Memory B cell (primary cell): ENCODE measurements at places on chromosomes 2 and 18.

DNA sequence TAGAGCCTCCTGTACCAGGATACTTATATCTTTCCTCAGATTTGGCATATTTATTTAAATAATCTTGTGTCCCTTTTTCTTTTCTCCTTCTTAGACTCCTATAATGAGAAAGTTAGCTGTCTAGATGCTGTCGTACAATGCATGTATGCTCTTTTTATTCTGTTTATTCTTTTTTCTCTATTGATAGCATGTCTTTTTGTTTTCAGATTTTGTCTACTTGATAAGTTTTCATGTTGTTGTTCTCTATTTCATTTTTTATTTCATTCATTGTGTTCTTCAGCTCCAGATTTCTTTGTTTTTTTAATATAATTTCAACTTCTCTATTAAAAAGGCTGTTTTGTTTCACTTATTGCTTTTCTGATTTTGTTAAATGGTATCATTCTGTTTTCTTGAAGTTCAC is 674.3 kb upstream of the POU3F3 start:
- H3K36me3 ChIP-seq = no peaks in the 10 kb centered on the region
- H3K4me3 ChIP-seq = no peak overlapping the region
- no peaks in the 10 kb centered on the region for H3K27me3 ChIP-seq
- DNase-seq = no peak
- H3K27ac ChIP-seq = no peak overlapping the region
- H3K4me1 ChIP-seq = no peaks in the 10 kb centered on the region

DNA sequence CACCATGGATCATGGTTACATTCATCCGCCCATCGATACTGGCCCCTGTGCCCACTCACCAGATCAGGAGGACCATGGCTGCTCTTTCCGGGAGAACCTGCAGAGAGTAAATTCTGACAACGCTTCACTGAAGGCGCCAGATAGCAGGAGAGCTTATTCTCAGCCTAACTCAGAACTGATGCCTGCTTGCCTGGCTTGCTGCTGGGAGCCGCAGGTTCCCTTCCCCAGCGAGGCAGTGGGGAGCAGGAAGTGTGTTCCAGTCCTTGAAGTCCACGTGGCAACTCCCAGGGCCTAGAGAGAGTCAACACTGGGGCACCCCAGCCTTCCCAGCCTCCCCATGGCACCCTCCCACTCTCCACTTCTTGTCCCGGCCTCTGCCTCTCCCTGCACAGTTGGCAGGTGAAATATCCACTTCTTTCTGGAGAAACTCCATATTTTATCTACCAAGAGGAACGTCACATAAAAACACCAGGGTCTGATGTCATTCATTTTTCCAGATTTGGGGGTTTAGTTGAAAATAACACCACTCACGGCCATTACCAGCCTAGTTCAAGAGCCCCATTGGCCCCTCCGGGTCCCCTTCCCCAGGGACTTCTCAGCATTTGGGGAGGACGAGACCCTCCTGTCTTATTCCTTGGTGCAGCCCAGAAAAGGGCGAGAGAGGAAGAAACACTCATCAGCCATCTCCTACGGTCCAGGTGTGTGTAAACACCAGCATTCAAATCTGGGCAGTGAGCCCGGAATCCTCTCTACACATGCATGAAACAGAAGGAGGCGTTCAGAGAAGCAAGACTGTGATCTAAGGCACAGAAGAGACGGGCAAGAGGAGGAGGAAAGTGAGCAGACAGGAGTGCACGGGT is 3.5 kb upstream of the TUBB6 start:
- peaks cover 21% of the 10 kb centered on the region for H3K27me3 ChIP-seq
- no peak overlapping the region for H3K4me3 ChIP-seq
- H3K27ac ChIP-seq = no peak overlapping the region
- peaks cover 4% of the 10 kb centered on the region for H3K4me1 ChIP-seq
- no peak for DNase-seq

DNA sequence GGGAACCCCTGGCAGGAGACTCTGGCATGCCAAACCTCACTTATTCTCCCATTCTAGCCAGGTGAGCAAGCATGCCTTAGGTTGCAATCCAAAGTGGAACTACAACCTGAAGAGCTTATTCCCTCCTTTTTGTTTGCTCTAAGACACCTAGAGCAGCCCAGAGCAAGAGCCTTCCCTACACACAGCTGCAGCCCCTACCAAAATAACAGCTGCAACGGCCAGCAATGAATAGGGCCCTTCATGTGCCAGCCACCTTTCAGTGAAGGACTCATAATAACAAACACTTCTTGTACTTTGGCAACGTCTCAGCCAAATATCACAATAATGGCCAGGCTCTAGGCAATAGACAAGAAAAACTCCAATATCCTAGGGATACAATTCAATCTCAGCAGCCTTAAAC is 178.7 kb downstream of the ALK start:
- no peaks in the 10 kb centered on the region for H3K4me1 ChIP-seq
- H3K36me3 ChIP-seq = no peaks in the 10 kb centered on the region
- no peak for DNase-seq
- H3K27ac ChIP-seq = no peak overlapping the region
- H3K4me3 ChIP-seq = no peak overlapping the region

DNA sequence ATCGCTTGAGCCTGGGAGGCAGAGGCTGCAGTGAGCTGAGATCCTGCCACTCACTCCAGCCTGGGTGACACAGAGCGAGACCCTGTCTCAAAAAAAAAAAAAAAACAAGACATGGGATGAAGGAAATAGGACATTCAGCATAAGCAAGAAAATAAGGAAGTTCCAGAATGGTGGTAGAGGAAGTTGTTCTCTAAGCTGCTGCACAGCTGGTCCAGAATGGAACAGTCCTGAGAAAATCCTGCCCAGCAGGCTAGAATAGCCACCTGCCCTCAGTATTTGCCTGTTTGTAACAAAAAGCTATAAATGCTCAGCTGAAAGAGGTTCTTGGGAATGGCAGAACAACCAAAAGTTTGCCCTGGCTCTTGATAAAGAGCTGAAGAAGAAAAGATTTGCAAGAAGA is 11.1 kb upstream of the MAPRE3 start:
- H3K27ac ChIP-seq = no peak overlapping the region
- H3K36me3 ChIP-seq = no peaks in the 10 kb centered on the region
- H3K4me3 ChIP-seq = no peak overlapping the region
- no peak for DNase-seq
- H3K27me3 ChIP-seq = peaks cover 12% of the 10 kb centered on the region
- peaks cover 8% of the 10 kb centered on the region for H3K4me1 ChIP-seq

GRCh38 chr18:29855637-29856036 is 1186.9 kb downstream of the DSC3 start:
- no peaks in the 10 kb centered on the region for H3K27me3 ChIP-seq
- H3K36me3 ChIP-seq = no peaks in the 10 kb centered on the region
- no peak overlapping the region for H3K4me3 ChIP-seq
- no peak overlapping the region for H3K27ac ChIP-seq
- H3K4me1 ChIP-seq = no peaks in the 10 kb centered on the region
- DNase-seq = no peak

DNA sequence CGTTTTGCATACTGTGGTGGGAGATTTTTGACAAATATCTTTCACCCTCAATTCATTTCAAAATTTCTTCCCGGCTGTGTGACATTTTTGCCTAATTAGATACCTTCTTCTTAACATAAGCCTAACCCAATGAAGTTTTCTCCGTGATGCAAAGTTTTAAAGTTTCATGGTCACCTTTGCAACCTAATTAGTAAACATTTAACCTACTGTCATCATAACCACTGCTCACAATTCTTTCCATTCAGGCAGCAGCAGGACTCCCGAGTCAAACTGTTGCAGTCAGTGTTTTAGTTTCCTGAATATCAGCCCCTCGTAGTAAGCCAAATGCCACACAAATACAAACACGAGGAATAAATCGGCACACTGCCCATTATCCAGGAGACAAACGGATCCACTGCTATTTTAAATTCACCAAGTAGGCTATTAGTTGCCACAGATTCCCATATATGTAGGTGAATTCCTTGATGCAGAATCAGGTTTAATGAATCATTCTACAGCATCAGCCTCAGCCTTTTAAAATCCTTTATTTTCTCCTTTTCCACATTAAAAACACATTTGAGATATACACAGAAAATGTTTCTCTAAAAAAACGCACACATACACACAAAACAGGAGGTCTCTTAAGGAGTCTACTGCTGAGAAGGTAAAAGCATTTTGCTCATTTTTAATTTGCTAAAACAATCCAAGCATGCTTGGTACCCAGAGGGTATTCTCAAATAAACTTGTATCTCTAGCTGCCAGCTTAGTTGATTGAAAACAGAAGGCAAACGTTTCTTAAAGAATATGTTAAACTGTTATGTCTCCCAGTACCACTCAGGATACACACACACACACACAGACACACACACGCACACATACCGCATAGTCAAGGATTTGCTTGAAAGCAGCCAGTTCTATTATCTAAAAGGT is 106.5 kb upstream of the KCTD1 start:
- H3K27ac ChIP-seq = no peak overlapping the region
- no peaks in the 10 kb centered on the region for H3K36me3 ChIP-seq
- H3K4me1 ChIP-seq = peaks cover 7% of the 10 kb centered on the region
- H3K27me3 ChIP-seq = peaks cover 48% of the 10 kb centered on the region
- H3K4me3 ChIP-seq = no peak overlapping the region
- DNase-seq = no peak

GRCh38 chr2:235521844-235522243 is 28.0 kb downstream of the AGAP1 start:
- peaks cover 6% of the 10 kb centered on the region for H3K27me3 ChIP-seq
- no peaks in the 10 kb centered on the region for H3K36me3 ChIP-seq
- no peak for DNase-seq

- peak overlapping the region; percentile 56 for H3K27ac ChIP-seq
- no peaks in the 10 kb centered on the region for H3K27me3 ChIP-seq
- H3K4me3 ChIP-seq = peak overlapping the region; percentile 22
- H3K4me1 ChIP-seq = peaks cover 38% of the 10 kb centered on the region
- no peak for DNase-seq
Measured at GRCh38 chr2:197426723-197427603, 7.9 kb downstream of the SF3B1 start.

GRCh38 chr2:64659252-64659651 is 5.5 kb upstream of the SERTAD2 start:
- no peaks in the 10 kb centered on the region for H3K27me3 ChIP-seq
- H3K27ac ChIP-seq = peak overlapping the region; percentile 99
- H3K36me3 ChIP-seq = no peaks in the 10 kb centered on the region
- H3K4me1 ChIP-seq = peaks cover 48% of the 10 kb centered on the region
- peak overlapping the region; percentile 44 for H3K4me3 ChIP-seq

GRCh38 chr2:237388036-237388435 is 25.9 kb downstream of the COL6A3 start:
- no peaks in the 10 kb centered on the region for H3K36me3 ChIP-seq
- no peaks in the 10 kb centered on the region for H3K4me1 ChIP-seq
- DNase-seq = no peak
- no peak overlapping the region for H3K4me3 ChIP-seq
- H3K27ac ChIP-seq = no peak overlapping the region

DNA sequence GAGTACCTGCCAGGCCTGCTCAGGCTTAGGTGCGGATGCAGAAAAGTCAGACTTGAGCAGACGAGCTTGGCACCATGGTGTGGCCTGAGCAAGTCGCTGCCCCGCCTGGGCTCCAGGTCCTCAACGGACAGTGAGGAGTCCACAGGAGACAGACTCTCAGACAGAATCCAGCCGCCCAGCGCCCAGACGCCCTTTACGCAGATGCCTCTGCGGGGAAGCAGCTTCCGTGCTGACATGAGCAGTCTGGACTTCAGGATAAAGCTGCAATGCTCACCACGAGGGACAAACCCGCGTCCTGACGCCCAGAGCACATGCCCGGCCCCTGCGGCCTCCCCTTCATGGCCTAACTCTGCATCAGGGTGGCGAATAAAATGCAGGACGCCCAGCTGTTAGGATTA is 3.5 kb upstream of the MAB21L4 start:
- peaks cover 8% of the 10 kb centered on the region for H3K27me3 ChIP-seq
- no peaks in the 10 kb centered on the region for H3K36me3 ChIP-seq
- H3K27ac ChIP-seq = no peak overlapping the region
- no peak for DNase-seq

GRCh38 chr2:204695506-204695905 is 150.2 kb downstream of the PARD3B start:
- H3K27me3 ChIP-seq = no peaks in the 10 kb centered on the region
- H3K4me3 ChIP-seq = no peak overlapping the region
- DNase-seq = no peak
- H3K27ac ChIP-seq = no peak overlapping the region
- no peaks in the 10 kb centered on the region for H3K4me1 ChIP-seq

GRCh38 chr2:85462322-85462721 is 43.8 kb downstream of the SH2D6 start:
- no peak overlapping the region for H3K4me3 ChIP-seq
- no peak overlapping the region for H3K27ac ChIP-seq
- H3K27me3 ChIP-seq = peaks cover 4% of the 10 kb centered on the region

DNA sequence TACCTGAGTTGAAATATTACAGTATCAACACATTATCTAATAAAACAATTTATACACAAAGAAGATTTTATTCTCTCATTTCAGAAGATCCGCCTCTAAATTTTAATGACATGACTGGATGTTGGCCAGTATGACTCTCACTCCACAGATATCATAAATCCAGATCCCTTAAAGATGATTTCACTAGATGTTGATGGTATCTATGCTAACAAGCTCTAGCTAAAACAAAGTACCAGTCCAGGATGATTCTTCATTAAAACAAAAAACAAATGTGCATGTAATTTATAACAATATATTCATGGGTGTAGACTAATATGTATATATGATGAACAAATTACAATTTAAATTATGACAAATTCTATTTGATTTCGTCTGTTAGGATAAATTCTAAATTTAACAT is 708.4 kb downstream of the SATB2 start:
- no peak overlapping the region for H3K27ac ChIP-seq
- H3K4me3 ChIP-seq = no peak overlapping the region
- no peak for DNase-seq
- no peaks in the 10 kb centered on the region for H3K27me3 ChIP-seq
- H3K36me3 ChIP-seq = no peaks in the 10 kb centered on the region
- no peaks in the 10 kb centered on the region for H3K4me1 ChIP-seq

DNA sequence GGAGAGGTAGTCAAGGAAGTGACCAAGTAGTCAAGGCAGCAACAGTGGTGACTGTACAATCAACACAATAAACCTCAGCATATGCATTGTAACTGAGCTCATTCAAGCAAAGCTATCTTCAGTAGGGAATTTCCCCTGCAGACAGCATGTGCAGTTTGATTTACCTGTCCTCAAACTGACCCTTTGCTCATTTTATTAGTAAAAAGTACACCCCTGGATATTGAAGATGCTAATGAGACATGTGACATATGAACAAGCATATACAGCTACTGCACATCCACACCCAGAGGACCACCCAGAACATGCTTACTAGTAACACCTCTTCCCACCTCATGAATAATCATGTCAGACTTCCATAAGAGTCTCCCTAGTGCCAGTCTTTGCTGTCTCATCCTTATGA is 15.4 kb downstream of the C2orf81 start:
- no peak overlapping the region for H3K4me3 ChIP-seq
- peak overlapping the region; percentile 51 for H3K27ac ChIP-seq
- peaks cover 2% of the 10 kb centered on the region for H3K36me3 ChIP-seq
- H3K27me3 ChIP-seq = peaks cover 3% of the 10 kb centered on the region

- no peaks in the 10 kb centered on the region for H3K36me3 ChIP-seq
- no peak for DNase-seq
- no peaks in the 10 kb centered on the region for H3K27me3 ChIP-seq
- H3K4me3 ChIP-seq = no peak overlapping the region
- H3K4me1 ChIP-seq = no peaks in the 10 kb centered on the region
Measured at GRCh38 chr2:21890041-21890440, 766.3 kb downstream of the TDRD15 start.

GRCh38 chr2:69518841-69519240 is 81.6 kb upstream of the NFU1 start:
- no peak for DNase-seq
- no peaks in the 10 kb centered on the region for H3K36me3 ChIP-seq
- H3K27ac ChIP-seq = no peak overlapping the region
- H3K4me3 ChIP-seq = no peak overlapping the region
